Muscle of arm (tissue), 14 donors: ENCODE measurements at places on chromosomes 2 and 18.

- DNase-seq = no peak
These were observed 219.2 kb downstream of the IRS1 start for GRCh38 chr2:226580403-226580802.

- no peak for DNase-seq
These were observed 2.9 kb upstream of the MBP start for GRCh38 chr18:77135339-77136075.

DNA sequence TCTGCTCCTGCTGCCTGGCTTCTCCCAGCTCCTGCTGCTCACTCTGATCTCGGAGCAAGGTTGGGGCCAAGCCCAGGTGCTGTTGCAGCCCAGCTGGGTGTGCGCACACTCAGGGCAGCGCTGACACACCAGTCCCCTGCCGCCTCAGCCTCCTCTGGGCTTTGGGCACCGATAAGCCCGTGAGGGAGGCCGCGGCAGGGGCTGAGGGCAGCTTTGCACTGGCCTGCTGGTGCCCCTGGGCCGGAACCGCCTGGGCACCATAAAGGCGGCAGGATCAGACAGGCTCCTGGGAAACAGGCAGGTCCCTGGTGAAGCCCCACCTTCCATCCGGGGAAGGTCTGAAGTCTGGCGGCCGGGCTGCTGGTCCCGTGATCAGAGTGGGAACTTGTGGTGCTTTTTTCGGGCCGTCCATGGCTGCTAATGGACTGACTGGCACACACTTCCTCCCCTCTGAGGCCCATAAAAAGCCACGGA lies 14.1 kb upstream of the EML6 start:
- no peak for DNase-seq

DNA sequence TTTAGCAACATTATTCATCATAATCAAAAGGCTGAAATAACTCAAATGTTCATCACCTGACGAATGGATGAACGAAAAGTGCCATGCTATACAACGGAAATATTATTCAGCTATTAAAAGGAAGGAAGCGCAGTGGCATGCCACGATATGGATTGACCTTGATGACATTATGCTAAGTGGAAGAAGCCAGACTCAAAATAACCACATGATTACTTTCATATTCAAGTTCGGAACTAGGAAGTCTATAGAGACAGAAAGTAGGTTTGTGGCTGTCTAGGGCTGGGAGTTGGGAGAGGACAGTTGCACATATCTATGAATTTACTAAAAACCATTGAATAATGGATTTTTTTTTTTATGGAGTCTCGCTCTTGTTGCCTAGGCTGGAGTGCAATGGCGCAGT lies 13.4 kb upstream of the PDIA6 start:
- no peak for DNase-seq
